Activated CD4-positive, alpha-beta T cell treated with anti-CD3 and anti-CD28 coated beads, Interleukin-2, amount 10 ng/mL, durations not matched to agents 7 days and 5 days (primary cell): ENCODE measurements at places on chromosomes 1 and 21. TPM values are rescaled to one million over a fixed set of nuclear protein-coding genes. Genes with fewer than 3 reads are reported as not detected.

Gene CLDN17
- total RNA-seq: not detected

Gene PBX1
- total RNA-seq: 0.15 TPM

Gene GRHL3
- total RNA-seq: not detected

Gene DNAJC28
- total RNA-seq: 0.58 TPM

Gene SPATA6
- 0.92 TPM for total RNA-seq

- no peaks in the 10 kb centered on the region for H3K36me3 ChIP-seq
- peaks cover 15% of the 10 kb centered on the region for H3K27me3 ChIP-seq
- H3K4me1 ChIP-seq: no peaks in the 10 kb centered on the region
- H3K4me3 ChIP-seq: no peak overlapping the region
- no peak for DNase-seq
Observed at GRCh38 chr1:204853436-204853835, 17.2 kb upstream of the NFASC start.

GRCh38 chr1:190170321-190170720, 307.3 kb downstream of the BRINP3 start:
- DNase-seq: no peak
- H3K4me1 ChIP-seq: no peaks in the 10 kb centered on the region
- no peak overlapping the region for H3K27ac ChIP-seq
- H3K27me3 ChIP-seq: no peaks in the 10 kb centered on the region

DNA sequence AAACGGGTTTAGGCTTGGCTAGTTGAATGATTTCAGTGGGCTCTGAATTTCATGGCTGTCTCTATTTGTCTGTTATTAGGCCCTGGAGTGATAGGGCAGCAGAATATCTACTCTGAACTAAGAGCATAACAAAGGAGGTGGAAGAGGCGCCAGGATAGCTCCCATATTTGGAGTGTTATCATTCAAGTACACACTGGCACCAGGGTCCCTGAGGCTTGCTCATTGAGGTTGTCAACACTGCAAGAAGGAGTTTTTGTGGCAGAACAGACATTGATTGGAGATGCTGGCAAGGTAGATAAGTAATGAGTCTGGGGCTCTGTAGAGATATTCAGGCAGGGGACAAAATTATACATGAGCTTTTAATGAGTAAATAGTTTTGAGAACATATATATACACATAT, 1748.4 kb downstream of the MRPL39 start:
- no peaks in the 10 kb centered on the region for H3K27me3 ChIP-seq
- H3K36me3 ChIP-seq: no peaks in the 10 kb centered on the region
- H3K27ac ChIP-seq: no peak overlapping the region
- DNase-seq: no peak

DNA sequence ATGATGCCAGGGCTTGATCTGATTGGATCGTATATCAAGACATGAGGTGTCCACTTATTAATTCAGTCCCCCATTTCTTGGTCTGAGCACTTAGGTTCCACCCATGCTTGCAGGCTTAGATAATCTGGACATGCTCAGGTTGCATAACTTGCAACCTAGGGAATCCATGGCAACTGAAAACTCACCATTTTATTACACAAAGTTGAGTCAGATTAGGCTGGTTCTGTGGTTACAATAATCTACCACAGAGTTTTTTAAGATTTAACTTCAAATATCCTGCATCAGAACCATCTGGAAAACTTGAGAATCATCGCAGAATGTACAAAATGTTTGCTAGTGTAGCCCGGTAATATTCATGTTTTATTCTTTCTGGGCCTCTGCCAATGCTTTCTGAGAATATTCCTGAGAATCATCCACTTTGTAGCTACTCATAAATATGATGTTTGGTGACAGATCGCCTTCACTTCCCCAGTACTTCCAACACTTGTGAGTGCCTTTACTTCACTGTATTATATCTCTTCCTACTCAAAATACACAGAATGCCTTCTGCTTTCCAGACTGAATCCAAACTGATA, 707.2 kb upstream of the ADAMTS5 start:
- H3K4me3 ChIP-seq: no peak overlapping the region
- DNase-seq: no peak
- H3K36me3 ChIP-seq: no peaks in the 10 kb centered on the region
- H3K4me1 ChIP-seq: no peaks in the 10 kb centered on the region

DNA sequence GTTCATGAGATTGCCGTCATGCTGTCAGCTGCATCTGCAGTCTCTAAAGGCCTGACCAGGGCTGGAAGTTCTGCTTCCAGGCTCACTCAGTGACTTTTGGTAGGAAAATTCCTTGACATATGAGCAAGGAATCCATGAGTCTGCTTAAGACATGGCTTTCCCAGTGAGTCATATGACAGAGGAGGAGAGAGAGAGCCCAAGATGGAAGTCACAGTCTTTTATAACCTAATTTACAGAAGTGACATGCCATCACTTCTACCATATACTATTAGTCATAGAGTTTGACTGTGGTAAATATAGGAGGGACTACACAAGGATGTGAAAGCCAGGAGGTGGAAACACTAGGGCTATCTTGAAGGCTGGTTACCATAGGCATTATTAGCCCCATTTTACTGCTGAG, 115.2 kb downstream of the ROR1 start:
- H3K4me1 ChIP-seq: no peaks in the 10 kb centered on the region
- no peak overlapping the region for H3K27ac ChIP-seq
- no peak overlapping the region for H3K4me3 ChIP-seq
- peaks cover 2% of the 10 kb centered on the region for H3K27me3 ChIP-seq
- no peaks in the 10 kb centered on the region for H3K36me3 ChIP-seq
- DNase-seq: no peak

- H3K27ac ChIP-seq: no peak overlapping the region
- H3K27me3 ChIP-seq: no peaks in the 10 kb centered on the region
- H3K36me3 ChIP-seq: no peaks in the 10 kb centered on the region
- H3K4me3 ChIP-seq: no peak overlapping the region
- no peak for DNase-seq
- peaks cover 27% of the 10 kb centered on the region for H3K4me1 ChIP-seq
Observed at GRCh38 chr1:203516184-203516583, 22.2 kb downstream of the OPTC start.
